Spleen (tissue), 13 donors: ENCODE measurements at places on chromosomes 12 and 14. TPM values are rescaled to one million over a fixed set of nuclear protein-coding genes. Genes with fewer than 3 reads are reported as not detected.

GRCh38 chr14:99604766-99605298, 825 bp upstream of the CCDC85C start:
- no peaks in the 10 kb centered on the region for H3K36me3 ChIP-seq
- H3K27ac ChIP-seq, result peak overlapping the region; percentile 91
- H3K4me3 ChIP-seq, result peak overlapping the region; percentile 73
- peaks cover 59% of the 10 kb centered on the region for H3K4me1 ChIP-seq
- no peaks in the 10 kb centered on the region for H3K27me3 ChIP-seq

GRCh38 chr14:104368751-104369100, 210.8 kb upstream of the C14orf180 start:
- H3K4me3 ChIP-seq, result no peak overlapping the region
- no peaks in the 10 kb centered on the region for H3K36me3 ChIP-seq
- peaks cover 14% of the 10 kb centered on the region for H3K27me3 ChIP-seq
- no peaks in the 10 kb centered on the region for H3K4me1 ChIP-seq
- no peak for DNase-seq

DNA sequence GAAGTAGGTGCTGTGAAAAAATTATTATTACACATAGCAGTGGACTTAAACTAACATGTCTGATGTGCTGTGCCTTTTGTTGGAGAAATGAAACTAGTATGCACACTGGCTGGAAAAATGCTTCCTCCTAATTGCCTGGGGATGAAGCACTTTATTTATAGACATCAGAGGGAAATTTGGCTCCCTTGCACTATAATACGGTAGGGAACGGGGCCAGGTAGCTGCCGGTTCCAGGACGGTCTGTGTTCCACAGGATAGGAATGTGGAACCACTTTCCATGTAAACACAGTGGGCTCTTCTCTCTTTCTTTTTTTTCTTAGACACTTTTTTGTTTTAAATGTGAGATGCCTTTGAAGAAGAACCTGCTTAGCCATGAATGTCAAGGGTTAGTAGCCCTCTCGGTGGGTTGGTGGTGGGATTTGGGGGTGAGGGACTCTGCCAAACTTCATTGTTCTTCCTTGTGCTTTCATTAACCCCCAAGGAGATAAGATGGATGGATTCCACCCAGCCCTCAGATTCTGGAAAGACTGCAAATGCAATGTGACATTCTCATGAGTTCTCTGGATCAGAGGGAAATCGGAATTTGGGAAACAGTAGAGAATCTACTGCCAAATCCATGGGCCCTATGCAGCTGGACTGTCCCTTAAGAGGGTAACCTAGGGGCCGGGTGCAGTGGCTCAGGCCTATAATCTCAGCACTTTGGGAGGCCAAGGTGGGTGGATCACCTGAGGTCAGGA, 58.0 kb upstream of the GSC start:
- no peak overlapping the region for H3K4me3 ChIP-seq
- H3K4me1 ChIP-seq, result no peaks in the 10 kb centered on the region

ARHGAP9 gene
- 251 TPM for polyA plus RNA-seq

DNA sequence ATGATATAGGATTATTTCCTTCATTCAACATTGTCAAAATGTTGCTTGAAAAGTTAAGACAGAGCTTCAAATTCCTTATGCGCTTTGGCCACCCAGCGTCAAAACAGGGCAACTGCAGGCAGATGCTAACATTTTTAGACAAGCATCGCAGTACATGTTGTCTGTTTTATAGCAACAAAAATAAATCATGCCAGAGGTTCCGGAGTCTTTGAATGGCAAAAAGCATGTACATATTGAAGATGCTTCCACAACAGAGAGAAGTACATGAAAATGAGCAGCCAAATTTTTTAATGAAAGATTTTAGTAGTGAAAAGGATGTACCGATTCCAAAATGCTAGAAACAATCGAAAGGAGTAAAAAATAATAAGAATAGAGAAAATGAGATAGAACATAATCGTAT, 49.8 kb upstream of the USP15 start:
- DNase-seq, result no peak
- no peaks in the 10 kb centered on the region for H3K36me3 ChIP-seq
- no peaks in the 10 kb centered on the region for H3K4me1 ChIP-seq
- H3K4me3 ChIP-seq, result no peak overlapping the region
- H3K27ac ChIP-seq, result peak overlapping the region; percentile 76

- H3K4me1 ChIP-seq, result peaks cover 3% of the 10 kb centered on the region
- DNase-seq, result peak; percentile 37
- H3K36me3 ChIP-seq, result peaks cover 70% of the 10 kb centered on the region
- H3K27me3 ChIP-seq, result no peaks in the 10 kb centered on the region
- H3K4me3 ChIP-seq, result no peak overlapping the region
- no peak overlapping the region for H3K27ac ChIP-seq
Observed at GRCh38 chr12:6730169-6730568, 6.3 kb downstream of the COPS7A start.

DNA sequence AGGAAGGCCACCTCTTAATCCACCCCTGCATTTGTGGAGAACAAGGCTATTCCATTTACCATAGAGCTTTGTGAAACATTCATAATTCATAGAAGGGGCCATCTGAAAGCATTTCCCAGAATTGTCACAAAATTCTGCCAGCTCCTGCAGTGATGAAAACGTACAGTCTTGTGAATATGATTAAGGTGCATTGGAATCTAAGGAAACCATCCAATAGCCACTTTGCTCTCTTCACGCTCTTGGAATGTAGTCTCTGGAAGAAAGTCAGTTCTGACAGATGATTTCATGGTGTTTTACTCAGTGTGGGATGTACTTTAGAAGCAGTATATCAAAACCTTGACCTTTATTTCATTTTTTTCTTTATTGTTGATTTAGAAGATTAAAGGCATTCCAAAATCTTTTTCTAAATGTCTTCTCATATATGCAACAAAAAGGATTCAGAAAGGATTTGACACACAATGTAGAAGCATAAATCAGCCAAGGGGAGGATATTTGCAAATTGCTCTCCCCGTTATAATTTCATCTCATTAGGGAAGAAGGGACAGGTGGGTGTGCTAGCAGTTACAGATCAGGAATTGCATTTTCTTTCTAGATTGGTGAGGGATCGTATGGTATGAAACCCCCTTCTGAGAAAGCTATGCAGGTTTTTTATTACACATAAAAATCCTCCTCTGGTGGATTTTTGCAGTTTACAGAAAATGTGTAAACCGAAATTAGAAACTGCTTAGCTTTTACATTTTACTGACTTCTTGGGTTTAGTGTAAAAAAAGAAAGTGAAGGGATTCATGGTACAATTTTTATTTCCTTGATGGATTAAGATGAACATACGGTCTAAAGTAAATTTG, 390.2 kb downstream of the LRIG3 start:
- no peaks in the 10 kb centered on the region for H3K36me3 ChIP-seq
- DNase-seq, result no peak
- H3K27ac ChIP-seq, result no peak overlapping the region
- H3K4me1 ChIP-seq, result no peaks in the 10 kb centered on the region
- H3K27me3 ChIP-seq, result no peaks in the 10 kb centered on the region

GRCh38 chr12:64253356-64253755, 31.3 kb upstream of the KICS2 start:
- peak overlapping the region; percentile 18 for H3K27ac ChIP-seq
- H3K4me1 ChIP-seq, result no peaks in the 10 kb centered on the region
- no peak for DNase-seq
- H3K27me3 ChIP-seq, result no peaks in the 10 kb centered on the region
- H3K4me3 ChIP-seq, result no peak overlapping the region

SLC41A2 gene
- 1.5 TPM for polyA plus RNA-seq

HOXC4 gene
- 2.6 TPM for polyA plus RNA-seq

C12orf54 gene
- 0.38 TPM for polyA plus RNA-seq

DNA sequence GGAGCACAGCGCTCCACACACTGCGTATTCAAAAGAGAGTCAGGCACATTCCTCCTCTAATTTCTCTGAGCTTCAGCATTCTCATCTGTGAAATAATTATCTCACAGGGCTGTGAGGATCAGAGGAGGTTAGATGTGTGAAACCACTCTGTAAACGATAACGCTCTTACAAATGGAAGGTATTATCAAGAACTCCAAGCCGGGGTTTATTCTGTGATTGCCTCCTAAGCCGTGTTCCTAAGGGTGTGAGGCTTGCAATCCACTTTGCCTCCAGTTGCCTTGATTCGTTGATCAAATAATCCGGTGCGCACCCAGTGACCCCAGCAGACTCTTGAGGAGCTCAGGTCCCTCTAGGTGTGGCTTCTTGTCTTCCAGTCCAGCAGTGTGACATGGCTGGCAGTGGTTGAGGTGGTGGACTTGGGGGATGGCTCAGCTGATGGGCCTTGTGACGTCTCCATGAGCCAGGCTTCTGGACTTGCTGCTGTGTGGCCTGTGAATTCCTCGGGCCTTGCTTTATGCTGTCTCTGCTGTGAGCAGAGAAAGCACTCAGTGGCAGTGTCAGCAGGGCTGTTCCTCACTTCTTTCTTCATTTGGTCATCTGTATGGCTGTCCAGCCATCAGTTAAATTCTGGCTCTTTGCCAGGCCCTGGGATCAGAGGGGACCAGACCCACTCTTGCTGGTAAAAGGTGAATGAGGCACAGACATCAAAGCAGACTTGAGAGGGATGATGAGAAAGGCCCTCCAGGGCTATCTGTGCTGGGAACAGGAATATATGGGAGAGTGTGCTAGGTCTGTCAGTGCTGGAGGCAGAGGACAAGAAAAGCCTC, 71.0 kb downstream of the SLC25A47 start:
- H3K27ac ChIP-seq, result no peak overlapping the region
- H3K27me3 ChIP-seq, result no peaks in the 10 kb centered on the region
- no peaks in the 10 kb centered on the region for H3K36me3 ChIP-seq
- peaks cover 7% of the 10 kb centered on the region for H3K4me1 ChIP-seq
- no peak overlapping the region for H3K4me3 ChIP-seq
- peak; percentile 44 for DNase-seq

DNA sequence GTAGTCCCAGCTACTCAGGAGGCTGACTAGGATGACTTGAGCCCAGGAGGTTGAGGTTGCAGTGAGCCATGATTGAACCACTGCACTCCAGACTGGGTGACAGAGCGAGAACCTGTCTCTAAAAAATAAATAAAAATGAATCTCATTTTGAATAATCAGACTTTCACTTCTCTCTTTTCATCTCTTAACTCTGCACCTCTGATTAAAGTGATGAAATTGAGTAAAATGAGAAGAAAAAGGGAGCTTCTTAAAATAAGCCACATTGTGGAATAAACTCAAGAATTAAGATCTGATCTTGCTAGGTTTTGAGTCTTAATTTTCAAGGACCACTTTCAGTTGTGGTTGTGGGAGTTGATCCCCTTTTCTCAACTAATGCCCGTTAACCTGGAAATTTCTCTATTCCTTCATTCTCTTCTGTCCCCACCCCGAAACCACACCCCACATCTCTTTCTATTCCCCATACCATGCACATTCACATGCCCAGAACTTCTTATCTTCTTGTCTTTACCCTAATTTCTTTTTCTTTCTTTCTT, 70.9 kb upstream of the ETV6 start:
- H3K27me3 ChIP-seq, result no peaks in the 10 kb centered on the region
- H3K27ac ChIP-seq, result no peak overlapping the region
- no peak overlapping the region for H3K4me3 ChIP-seq
- no peak for DNase-seq
- peaks cover 23% of the 10 kb centered on the region for H3K4me1 ChIP-seq

DNA sequence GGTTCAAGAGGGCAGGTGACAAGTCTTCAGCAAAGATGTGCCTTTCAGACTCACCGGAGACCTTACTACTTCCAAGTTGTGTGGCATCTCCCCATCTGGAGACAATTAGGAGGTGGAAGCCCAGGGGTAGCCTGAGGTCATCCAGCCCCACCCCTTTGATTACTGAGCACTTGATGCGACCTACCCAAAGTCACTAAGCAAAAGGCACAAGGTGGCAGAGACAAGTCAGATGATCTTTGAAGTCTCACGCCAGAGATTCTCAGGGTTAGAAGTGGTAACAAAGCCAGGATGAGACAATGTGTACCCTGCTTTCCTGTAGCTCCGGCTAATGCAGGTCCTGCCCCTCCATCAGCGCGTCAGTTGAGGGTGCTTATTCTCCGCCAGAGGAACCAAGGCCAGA, 1.4 kb upstream of the FOXN3 start:
- H3K4me1 ChIP-seq, result peaks cover 60% of the 10 kb centered on the region
- DNase-seq, result no peak
- H3K4me3 ChIP-seq, result no peak overlapping the region
- H3K27ac ChIP-seq, result no peak overlapping the region
- no peaks in the 10 kb centered on the region for H3K27me3 ChIP-seq

OR4E1 gene
- polyA plus RNA-seq, result not detected

- H3K4me1 ChIP-seq, result no peaks in the 10 kb centered on the region
- H3K27me3 ChIP-seq, result no peaks in the 10 kb centered on the region
- H3K4me3 ChIP-seq, result no peak overlapping the region
Observed at GRCh38 chr12:78430551-78430950, 434.0 kb upstream of the SYT1 start.

HECTD1 gene
- polyA plus RNA-seq, result 27.6 TPM

DNA sequence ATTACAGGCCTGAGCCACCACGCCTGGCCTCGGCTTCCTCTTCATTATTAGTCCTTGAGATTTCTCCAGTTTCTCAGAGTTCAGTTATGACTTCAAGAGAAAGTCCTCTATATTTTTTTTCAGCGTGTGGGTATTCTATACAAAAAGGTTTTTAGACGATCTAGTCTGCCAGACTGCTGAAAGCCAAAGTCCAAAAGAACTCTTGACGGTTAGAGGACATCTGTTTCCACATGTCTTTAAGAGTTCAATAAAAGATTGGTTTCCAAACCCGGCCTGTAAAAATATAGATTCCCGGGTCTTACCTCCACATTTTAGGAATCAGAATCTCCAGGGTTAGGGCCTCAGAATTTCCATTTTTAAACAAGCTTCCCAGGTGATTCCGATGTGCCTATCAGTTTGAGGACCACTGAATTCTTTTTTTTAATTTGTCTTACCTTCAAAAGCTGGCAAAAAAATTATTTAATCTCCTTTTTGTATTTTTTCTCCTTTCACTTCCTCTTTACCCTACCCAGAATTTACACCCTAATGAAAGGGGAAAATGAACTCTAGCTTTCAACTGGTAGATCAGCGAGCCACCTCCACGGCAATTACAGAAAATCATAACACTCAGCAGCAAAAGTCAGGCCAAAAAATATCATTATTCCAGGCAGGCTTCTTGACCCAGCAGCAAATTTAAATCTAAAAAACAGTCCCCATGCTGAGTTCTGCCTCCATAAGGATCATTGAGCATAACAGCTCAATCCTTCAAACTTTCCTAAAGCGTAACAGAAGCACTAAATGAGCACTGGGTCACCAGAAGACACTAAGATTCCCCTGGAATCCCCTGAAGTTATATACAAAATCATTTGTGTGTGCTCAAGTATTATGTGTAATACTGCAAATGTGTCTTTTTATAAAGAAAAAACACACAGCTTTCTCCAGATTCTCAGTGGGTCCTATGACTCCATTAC, 8.7 kb downstream of the NT5DC3 start:
- peak overlapping the region; percentile 36 for H3K27ac ChIP-seq
- no peak for DNase-seq
- H3K4me1 ChIP-seq, result peaks cover 12% of the 10 kb centered on the region
- no peak overlapping the region for H3K4me3 ChIP-seq
- no peaks in the 10 kb centered on the region for H3K36me3 ChIP-seq
- H3K27me3 ChIP-seq, result no peaks in the 10 kb centered on the region

- no peak for DNase-seq
- no peaks in the 10 kb centered on the region for H3K27me3 ChIP-seq
- H3K4me3 ChIP-seq, result no peak overlapping the region
- peaks cover 95% of the 10 kb centered on the region for H3K4me1 ChIP-seq
- no peak overlapping the region for H3K27ac ChIP-seq
Observed at GRCh38 chr12:1696800-1697199, 5.9 kb downstream of the ADIPOR2 start.
